Activated T-helper 1 cell treated with Interleukin-2 at 50 U/mL for 16 hours (primary cell): ENCODE measurements at places on chromosomes 5 and 9.

DNA sequence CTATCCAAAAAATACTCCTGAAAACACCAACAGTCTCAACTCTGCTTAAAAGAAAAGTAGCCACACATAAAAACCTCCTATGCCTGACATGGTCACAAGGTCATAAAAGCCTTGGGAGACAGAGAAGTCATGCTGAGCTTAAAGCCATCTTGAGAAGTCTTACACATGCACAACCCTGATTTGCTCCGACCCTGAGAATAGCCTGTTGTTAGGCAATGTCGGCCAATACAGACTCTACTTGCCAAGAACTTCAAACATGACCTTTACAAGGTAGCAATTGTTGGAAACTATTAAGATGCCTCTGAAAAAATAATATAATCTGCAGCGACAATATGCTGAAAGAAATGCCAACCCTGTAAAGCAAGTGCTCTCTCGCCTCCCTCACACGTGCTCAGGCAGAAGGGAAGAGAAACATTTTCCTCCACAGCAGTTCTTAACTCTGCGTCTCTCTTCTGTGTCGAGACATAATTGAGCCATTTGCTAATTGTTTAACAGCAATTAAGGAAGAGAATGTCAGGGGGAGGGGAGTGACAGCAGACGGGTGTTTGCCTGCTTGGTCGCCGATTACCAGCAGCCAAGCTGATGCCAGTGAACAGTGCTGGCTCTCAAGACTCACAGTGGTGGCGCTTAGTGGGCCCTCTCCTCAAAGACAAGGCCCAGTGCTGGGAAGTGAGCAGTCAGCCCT is 393.6 kb downstream of the SPOCK1 start:
- DNase-seq = no peak

GRCh38 chr5:41656597-41656996 is 146.2 kb upstream of the PLCXD3 start:
- no peak for DNase-seq

DNA sequence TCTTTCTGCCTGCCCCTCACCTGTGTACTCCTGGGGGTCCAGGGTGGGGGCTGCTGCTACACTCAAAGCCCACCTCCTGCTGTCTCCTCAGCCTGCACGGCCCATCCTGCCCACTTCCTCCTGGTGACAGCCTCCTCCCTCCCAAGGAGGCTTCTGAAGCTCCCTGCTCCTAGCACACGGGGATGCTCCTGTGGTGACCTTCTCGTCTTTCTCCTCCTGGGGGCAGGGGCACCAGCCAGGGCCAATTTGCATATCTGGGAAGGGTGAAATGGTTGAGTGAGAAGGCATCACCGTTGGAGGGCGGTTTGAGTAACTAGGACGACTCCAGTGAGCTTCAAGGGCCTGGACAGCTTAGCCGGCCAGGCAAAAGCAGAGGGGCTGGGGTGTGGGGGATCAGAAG is 51.9 kb upstream of the COL5A1 start:
- no peak for DNase-seq

DNA sequence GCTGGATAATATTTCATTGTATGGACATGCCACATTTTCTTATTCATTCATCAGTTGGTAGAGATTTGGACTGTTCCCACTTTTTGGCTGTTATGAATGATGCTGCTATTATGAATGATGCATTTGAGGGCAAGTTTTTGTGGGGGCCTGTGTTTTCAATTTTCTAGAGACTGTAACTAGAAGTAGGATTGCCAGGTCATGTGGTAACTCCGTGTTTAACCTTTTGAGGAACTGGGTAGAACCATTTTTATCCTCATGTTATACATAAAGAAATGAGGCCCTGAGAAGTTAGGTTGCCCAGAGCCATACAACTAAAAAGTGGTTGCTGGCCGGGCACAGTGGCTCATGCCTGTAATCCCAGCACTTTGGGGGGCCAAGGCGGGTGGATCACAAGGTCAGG is 22.4 kb upstream of the STRBP start:
- DNase-seq = no peak

DNA sequence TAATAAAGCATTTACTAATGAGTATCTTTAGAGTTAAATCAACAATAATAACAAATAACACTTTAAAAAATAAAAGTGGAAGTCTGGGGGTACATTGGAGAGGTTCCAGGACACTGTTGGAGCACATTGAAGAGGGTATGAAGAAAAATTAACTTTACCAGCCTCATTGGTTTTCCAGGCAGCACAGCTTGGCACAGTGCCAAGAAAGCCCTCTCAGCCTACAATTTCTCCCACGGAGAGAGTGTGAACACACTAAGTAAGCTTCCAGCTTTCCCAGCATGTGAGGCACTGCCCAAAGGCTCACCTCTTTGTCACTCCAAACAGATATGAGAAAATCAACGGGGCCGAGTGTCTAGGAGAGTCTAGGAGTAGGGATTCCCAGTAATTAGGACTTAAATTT is 1912.8 kb upstream of the NUDT12 start:
- DNase-seq = no peak

DNA sequence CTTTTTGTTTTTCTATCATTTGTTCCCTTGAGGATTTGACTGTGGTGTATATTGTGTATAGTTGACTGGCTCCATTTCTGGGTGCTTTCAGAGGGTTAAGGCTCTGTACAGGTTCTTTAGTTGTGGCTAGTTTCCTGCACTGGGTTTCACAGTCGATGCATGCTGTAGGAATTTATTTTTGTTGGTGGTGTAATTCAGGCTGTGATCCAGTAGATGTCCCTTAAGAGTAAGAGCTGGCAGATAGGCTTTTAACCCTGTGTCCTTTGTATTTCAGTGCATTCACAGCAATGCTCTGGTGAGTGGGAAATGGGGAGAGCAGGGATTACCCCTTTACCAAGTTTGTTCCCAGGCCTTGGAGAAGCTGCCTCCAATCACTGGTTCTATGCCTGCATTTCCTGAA is 112.9 kb downstream of the SPATA31D1 start:
- no peak for DNase-seq

DNA sequence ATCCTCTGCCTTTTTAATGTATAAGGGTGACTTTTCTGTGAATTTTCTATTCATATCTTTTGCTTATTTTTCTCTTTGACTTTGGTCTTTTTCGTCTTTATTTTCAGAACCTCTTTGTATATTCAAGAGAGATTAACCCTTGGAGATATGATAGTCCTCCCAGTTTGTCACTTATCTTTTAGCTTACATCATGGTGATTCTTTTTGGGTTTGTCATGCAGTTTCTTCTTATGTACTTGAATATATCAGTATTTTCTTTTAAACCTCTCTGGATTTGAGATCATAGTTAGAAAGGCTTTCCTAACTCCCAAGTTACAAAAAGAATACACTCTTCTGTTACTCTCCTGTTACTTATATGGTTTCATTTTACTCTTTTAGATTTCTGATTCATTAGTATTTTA is 27.5 kb upstream of the GPR21 start:
- no peak for DNase-seq

DNA sequence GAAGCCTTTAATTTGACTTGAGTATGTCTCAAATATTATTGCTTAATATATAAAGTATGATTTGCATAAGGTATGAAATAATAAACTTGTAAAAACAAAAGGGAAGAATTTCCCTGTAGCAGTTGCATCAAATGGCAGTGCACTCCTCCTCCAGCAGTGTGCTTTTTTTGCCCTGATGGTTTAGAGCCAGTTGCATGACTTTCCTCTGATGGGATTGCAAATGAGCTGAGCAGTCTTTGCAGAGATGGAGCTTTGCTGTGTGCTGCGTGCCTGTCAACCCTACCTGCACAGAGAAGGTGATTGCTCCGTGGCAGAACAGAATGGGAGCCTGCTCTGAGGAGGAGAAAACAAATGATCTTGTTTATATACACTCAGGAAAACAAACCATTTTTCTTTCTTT is 22.7 kb upstream of the CATSPER3 start:
- DNase-seq = no peak

DNA sequence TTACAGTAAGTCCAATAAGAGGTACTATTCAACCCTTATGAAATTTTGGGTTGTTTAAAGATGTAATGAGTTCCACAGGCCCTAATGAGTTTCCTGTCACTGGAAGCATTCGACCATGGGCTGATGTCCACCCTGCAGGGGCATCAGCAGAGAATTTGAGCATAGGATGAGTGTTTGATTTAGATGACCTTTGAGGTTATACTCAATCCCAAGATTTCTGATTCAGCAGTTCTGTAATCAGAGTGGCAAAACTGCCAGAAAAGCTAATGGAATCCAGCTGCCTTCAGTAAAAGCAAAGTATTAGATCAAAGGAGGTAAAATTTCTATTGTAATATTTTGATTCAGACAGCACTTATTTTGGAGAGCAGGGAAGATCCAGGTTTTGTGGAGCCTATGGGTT is 68.3 kb downstream of the COX7C start:
- no peak for DNase-seq
